ENCODE measurements at places on chromosomes 12 and 14.

DNA sequence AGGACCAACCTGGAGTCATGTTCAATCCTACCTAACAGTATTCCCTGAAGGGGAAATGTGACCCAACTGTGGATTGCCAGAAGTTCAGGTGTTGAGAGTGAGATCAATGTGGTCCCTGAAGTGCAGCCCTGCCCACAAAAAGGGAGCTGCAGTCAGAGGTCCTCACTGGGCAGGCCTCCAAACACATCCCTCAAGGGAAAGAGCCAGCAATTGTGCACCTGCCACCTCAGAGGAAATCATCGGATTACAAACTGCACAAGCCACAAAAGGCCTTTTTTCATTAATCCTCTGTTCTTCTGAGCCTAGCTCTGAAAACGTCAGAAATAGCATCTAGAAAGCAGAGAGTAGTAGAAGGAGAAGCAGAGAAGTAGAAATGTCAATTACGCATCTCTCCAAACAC, 10.8 kb upstream of the MDM1 start:
- no peak for DNase-seq

- no peak for DNase-seq
Measured at GRCh38 chr14:25518364-25518763, 468.4 kb upstream of the STXBP6 start.

DNA sequence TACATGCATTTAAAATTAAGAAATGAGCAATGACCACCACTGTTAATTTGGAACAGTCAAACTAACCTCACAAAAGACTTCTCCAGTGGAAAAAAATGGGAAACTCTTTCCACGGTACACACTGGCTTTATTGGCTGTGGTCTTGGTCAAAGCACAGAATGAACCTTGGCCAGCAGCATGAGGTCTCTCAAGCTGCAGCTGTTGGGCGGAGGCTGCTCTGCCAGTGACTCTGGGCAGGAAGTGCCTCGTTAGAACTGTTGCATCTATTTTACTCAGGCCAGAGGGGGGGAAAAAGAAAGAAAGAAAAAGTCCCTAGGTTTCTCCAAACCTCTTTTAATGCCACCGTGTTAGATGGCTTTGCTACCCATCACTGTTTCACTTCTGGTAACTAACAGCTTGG, 279.8 kb upstream of the DIO2 start:
- DNase-seq, result no peak

DNA sequence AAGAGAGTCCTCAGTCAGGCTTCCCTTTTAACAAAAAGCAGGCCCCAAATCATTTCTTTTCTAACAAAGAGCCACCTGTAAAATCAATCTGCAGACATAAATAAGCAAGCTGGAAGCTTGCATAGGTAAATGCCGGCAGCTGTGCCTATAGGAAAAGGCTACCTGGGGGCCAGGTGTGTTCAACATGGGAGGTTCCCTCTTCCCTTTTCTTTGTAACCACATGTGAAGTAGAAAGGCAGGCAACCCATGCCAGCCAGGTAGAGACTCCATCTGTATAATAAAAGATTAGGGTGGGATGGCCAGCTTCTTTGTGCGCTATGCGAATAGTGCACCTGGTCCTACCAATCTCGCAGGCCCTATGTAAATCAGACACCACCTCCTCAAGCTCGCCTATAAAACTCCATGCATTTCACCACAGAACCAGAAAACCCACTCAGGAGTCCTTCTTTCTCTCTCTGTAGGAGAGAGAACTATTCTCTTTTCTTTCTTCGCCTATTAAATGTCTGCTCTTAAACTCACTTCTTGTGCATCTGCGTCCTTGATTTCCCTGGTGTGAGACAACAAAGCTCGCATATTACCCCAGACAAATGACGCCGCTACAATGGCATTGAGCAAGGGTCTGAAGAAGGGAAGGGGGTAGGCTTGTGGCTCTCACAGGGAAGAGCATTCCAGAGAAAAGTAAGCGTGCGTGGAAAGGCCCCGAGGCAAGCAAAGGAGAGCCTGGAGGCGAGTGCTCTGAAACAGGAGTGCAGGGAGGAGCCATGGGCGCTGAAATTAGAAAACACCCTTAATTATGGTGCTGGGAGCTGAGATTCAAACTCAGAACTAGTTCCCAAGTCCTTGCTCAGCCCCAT, 67.2 kb downstream of the TTC9 start:
- DNase-seq, result no peak

DNA sequence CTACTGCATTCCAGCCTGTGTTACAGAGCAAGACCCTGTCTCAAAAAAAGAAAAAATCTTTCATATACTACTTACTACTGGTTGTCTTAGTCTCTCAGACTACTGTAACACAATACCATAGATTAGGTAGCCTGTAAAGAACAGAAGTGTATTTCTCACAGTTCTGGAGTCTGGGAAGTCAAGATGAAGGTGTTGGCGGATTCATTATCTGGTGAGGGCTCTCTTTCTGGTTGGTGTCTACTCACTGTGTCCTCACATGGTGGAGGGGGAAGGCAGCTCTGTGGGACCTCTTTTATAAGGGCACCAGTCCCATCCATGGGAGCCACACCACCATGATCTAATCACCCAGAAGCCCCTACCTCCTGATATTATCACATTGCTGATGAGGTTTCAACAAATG, 14.4 kb downstream of the WDR20 start:
- DNase-seq, result no peak

GRCh38 chr12:20096430-20096829, 271.9 kb upstream of the PDE3A start:
- DNase-seq, result no peak

DNA sequence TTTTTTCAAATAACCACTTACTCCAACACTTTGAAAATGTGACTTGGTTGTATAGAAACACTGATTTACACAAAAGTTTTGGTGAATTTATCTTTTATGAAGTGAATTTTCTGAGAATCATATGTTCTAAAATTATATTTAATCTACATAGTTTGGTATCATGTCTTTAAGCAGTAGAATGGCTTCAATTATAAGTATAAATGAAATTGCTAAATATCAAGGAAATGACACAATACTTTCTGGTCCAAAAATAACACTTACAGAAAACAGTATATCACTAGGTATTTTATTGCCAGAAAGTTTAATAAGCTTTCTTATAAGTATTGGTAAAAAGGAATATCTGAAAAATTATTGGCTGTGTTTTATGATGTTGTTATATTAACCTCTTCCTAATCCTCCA, 90.9 kb downstream of the SRGAP1 start:
- no peak for DNase-seq

- DNase-seq, result no peak
Measured at GRCh38 chr12:116528065-116528464, 31.1 kb upstream of the MAP1LC3B2 start.

DNA sequence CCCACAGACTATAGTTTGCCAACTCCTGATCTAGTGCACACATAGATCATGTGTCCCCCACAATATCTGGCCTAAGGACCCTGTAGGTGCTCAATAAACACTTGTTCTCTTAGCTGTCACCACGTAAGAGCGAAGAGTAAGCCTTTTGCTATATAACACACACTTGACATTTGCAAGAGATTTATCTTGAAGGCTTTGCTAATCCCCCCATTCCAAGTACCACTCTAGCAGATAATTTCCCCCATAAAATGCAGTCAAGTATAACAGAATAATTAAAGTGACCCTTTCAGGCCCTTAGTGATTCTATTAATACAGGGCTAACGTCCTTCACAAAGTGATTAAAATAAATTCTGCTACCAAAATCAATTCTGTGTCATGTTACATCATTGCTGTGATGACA, 87.5 kb downstream of the PLXNC1 start:
- DNase-seq, result no peak

DNA sequence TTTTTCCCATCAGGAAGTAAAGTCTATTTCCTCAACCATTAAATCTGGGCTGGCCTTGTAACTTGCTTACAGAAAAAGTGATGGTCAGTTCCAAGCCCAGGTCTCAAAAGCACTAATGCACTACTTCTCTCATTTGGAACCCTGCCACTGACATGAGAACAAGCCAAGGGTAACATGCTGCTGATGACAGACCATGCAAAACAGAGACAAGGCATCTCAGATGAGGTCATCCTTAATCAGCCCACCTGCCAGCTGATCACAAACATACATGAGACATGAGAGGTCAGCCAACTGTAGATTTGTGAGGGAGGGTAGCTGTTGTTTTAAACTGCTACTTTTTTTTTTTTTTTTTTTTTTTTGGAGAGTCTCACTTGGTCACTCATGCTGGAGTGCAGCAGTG, 16.2 kb downstream of the TWF1 start:
- DNase-seq, result no peak

- DNase-seq, result no peak
Measured at GRCh38 chr12:9754099-9754927, 6.4 kb downstream of the CD69 start.

GRCh38 chr14:48575772-48576171, 900.4 kb upstream of the MDGA2 start:
- DNase-seq, result no peak

DNA sequence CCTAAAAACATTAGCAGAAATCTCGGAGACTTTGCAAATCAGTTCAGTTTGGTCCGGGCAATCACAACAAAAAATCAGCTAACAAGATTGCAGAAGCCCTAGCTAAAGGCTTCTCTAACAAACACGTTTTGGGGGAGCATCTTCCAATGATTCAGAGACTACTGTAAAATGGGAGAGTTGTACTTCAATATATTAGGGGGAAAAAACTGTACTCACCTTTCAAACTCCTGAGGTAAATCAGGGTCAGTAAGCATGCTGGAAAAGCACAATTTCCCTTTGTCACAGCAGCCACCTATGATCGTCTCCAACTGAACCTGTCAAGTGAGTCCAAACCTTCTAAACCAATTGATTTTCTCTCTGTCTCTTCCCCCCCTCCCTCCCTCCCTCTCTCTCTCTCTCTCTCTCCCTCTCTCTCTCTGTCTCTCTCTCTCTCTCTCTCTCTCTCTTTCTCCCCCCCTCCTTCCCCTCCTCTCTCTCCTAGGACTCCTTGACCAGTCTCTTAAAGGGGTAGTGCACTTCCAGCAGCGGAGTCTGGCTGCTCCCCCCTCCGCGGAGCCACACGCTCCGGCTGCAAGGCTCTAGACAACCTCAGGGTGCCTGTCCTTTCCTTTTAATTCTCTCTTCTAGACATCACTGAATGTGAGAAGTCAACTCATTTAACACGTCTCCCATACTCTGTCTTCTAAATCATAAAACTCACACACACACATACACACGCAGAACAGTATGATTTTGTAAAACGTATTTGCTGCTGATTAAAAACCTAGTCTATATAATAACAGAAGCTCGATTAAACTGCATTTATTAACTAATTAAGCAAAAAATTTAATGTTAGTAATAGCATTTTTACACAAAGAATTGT, at the start of gene SOX5:
TSS of gene SOX5 (minus strand) at position 323 of the 862 bp plus-strand sequence. CDS start at position 254, 69 bp downstream.
- no peak for DNase-seq

GRCh38 chr14:27392153-27392552, 794.3 kb upstream of the NOVA1 start:
- DNase-seq, result no peak

DNA sequence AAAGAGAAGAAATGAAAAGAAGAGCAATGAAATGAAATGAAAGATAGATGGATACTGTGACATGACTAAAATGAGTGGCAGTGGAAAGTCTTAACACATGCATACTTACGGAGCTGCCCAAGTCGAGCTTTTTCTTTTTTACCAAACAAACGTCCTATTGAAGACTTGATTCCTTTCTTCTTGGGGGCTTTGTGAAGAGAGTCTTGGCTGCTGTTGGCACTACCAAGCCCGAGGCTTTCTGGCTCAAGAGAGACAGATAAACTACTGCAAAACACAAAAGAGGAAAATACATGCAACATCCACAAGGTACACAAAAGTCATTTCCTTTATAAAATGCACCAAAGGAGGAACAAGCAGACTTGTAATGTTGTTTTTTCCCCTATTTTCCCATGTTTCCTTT, 261.2 kb downstream of the ACSS3 start:
- no peak for DNase-seq

GRCh38 chr12:7376196-7376595, 67.8 kb downstream of the CD163L1 start:
- DNase-seq, result no peak

- no peak for DNase-seq
Measured at GRCh38 chr12:7693793-7694192, 1.8 kb downstream of the GDF3 start.

- peak; percentile 49 for DNase-seq
Measured at GRCh38 chr14:77059276-77059915, 30.9 kb upstream of the IRF2BPL start.

DNA sequence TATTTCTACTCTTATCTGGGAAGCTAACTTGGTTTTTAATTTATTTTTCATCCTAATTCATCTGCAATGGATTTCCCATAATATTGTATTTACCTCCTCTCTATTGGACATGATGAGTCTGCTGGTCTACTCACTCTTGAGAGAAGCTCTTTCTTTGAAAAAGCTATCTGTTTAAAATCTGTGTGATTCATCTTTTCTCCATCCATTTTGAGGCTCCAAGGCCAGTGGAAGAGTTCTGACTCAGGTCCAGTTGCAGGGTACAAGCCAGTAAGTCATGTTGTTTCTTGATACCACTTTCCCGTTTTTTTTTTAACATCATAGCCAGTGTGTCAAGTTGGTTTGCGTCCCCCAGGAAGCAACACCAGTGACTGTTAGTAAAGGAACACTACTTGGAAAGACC, 160.3 kb upstream of the BMP4 start:
- DNase-seq, result no peak

DNA sequence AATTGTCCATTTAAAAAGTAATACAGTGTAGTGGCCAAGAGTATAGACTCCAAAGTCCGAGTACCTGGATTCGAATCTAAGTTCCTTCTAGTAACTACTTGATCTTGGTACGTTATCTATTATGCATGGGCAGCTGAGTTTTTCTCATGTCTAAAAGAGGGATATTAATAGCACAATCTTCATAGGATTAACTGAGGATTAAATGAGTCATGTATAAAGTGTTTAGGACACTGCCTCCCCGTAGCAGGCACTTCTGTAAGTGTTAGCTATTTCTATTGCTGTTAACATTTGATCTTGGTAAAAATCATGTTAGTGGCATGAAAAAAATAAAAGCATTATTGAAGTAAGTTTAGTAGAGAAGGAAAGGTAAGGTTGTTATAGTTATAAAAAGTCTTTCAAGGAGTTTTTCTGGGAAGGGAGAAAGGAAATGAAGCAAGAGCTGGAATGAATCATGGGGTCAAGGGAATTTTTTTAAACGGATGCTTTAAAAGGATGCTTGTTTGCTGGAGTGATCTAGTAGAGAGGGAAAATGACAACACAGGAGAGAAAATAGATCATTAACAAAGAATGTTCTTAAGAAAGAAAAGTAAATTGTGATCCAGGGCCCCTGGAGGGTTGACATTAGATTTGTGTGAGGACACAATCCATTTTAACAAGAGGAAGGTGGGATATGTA, 502.2 kb upstream of the USP15 start:
- DNase-seq, result no peak

DNA sequence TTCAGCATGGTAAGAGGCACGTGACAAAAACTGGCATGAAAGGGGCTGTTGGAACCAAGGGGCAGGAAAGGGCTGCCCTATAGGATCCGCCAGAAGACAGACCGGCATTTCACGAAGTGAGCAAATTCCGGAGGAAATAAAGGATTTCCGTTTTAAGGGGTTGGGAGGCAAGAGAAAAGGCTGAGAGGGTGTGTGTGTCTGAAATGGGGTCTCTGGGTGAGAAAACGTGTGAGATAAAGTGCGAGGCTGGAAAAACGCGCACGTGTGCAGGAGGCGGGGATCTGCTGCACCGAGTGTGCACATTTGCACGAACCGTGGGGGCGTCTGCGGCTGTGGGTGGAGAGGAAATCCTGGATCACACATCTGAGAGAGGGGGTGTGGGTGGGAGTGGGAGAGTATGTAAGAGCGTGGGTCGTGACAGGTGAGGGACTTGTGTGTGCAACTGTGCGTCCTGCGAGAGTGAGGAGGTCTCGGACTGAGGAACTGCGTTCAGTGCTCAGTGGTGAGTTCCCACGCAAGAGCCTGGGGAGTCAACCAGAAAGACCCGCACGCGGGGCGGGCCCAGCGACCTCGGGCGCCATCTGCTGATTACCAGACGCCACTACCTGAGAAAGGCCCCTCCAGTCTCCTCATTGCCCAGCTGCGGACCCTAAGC, 37.0 kb upstream of the P2RX7 start:
- peak; percentile 82 for DNase-seq
